ENCODE measurements at places on chromosomes 4 and X.

DNA sequence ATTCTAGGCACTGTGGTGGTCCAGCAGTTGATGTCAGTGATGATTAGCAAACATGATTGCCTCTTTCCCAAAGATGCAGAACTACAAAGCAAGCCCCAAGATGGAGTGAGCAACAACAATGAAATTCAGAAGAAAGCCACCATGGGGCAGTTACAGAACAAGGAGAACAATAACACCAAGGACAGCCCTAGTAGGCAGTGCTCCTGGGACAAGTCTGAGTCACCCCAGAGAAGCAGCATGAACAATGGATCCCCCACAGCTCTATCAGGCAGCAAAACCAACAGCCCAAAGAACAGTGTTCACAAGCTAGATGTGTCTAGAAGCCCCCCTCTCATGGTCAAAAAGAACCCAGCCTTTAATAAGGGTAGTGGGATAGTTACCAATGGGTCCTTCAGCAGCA lies 365.3 kb downstream of the MAPK10 start:
- DNase-seq, result no peak

GRCh38 chr4:55733932-55734331 lies 85.7 kb upstream of the EXOC1L start:
- DNase-seq, result peak; percentile 66

DNA sequence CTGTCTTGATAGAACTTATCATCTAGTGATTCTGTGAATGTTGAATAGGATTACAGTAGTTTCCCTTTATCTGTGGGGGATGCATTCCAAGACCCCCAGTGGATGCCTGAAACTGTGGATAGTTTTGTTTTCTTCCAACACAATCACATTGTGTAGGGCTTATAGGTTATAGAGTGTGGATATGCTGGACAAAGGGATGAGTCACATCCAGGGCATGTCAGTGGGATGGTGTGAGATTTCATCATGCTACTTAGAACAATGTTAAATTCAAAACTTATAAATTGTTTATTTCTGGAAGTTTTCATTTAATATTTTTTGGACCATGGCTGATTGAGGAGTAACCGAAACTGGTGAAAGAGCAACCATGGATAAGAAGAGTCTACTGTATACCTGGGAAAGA lies 432.3 kb upstream of the ATOH1 start:
- DNase-seq, result peak; percentile 44

GRCh38 chr4:76001700-76002099 lies 5.6 kb downstream of the CXCL9 start:
- DNase-seq, result no peak

- DNase-seq, result no peak
Measured at GRCh38 chr4:145928748-145929147, 9.9 kb downstream of the ZNF827 start.

- DNase-seq, result peak; percentile 7
Measured at GRCh38 chrX:132044953-132045352, 21.9 kb downstream of the STK26 start.

DNA sequence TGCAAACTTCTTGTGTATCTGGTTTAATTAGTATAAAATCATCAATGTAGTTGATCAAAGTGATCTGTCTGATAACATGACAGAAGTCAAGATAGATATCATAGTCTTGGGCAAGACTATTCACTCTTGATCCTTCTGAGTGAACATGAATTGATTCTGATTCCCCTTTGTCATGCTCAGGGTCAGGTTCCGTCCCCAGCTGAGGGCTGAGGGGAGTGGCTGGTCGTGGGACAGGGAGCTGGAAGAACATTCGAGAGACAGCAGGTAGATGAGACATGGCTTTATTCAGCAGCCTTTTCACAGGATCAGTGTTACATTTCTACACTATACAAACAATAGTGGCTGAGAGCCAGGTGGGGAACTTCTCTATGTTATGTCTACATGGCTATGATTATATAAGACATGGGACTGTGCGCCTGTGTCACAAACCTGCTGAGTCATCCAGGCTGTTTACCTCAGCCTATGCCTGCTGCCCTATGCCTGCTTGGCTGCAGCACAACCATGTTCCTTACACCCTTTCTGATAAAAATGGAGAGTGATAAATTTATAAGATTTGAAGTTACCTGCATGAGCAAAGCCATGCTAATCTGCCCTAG lies 586.9 kb upstream of the NR3C2 start:
- no peak for DNase-seq

GRCh38 chrX:2360731-2361130 lies 140.0 kb downstream of the DHRSX start:
- peak; percentile 92 for DNase-seq

GRCh38 chr4:43835869-43836268 lies 612.7 kb downstream of the KCTD8 start:
- DNase-seq, result no peak

DNA sequence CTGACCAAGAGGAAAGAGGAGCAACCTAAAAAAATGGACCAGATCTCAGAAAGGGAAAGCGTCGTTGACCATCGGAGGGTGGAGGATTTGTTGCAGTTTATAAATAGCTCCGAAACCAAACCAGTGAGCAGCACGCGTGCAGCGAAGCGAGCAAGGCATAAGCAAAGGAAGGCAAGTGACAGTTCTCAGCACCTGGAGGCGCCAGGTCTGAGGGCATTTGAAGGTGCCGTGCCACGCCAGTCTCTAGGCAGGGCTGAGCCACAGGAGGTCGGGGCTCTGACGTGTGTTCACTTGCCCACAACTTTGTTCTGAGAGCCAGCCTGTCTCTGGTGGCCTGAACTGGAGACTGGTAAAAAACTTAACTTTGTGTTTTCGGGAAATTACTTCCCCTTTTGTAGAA lies 59.7 kb downstream of the TNIP2 start:
- DNase-seq, result no peak

- DNase-seq, result no peak
Measured at GRCh38 chr4:118814058-118814457, 21.9 kb downstream of the SEC24D start.

DNA sequence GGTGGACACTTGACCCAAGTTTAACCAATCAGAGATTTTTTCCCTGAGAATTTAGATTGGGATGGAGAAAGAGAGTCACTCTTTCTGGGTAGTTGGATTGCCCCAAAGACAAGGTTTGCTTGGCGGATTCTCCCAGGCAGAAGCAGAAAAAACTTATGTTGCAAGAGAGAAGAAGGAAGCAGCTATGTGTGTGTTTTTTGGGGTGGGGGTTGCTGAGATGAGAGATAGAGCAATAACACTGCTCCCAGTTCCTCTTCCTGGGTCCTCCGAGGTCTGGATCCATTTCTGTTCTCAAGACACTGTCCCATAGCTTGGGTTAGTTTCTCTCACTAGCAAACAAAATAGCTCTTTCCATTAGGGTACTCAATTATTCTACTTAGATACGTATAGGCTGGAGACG lies 222.1 kb downstream of the STIM2 start:
- DNase-seq, result no peak

- DNase-seq, result no peak
Measured at GRCh38 chr4:79170077-79170476, 155.8 kb downstream of the NAA11 start.

DNA sequence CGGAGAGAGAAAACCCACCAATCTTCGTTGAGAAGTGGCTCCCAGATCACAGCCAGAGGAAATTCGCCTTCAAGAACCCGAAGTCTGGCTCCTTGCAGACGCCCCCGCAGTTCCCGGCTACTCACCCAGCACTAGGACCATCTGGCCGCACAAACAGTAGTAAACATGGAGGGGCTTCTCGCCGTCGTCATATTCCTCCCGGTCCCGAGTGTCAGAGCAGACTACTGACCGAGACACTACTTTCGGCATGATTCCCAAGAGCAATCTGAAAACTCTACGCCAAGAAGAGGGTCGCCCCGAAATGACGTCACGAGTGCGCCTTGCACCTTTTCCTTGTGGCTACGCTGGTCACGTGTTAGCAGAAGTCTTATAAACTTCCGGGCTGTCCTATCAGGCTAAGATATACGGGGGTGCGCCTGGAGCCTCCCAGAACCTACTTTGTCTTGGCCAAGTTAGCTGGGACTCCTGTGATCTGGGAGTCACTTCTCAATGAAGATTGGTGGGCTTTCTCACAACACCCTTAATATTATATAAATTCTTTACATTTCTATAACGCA lies at the start of gene STEEP1:
STEEP1 (minus strand) TSS at position 303 of the 557 bp plus-strand sequence; CDS start at position 249, 54 bp downstream.
- DNase-seq, result peak; percentile 82

- DNase-seq, result peak; percentile 16
Measured at GRCh38 chr4:33060674-33061542, 2340.7 kb downstream of the PCDH7 start.

- DNase-seq, result no peak
Measured at GRCh38 chrX:151771726-151772125, 37.2 kb downstream of the CNGA2 start.

- no peak for DNase-seq
Measured at GRCh38 chr4:88382621-88383020, 4.0 kb downstream of the HERC6 start.

DNA sequence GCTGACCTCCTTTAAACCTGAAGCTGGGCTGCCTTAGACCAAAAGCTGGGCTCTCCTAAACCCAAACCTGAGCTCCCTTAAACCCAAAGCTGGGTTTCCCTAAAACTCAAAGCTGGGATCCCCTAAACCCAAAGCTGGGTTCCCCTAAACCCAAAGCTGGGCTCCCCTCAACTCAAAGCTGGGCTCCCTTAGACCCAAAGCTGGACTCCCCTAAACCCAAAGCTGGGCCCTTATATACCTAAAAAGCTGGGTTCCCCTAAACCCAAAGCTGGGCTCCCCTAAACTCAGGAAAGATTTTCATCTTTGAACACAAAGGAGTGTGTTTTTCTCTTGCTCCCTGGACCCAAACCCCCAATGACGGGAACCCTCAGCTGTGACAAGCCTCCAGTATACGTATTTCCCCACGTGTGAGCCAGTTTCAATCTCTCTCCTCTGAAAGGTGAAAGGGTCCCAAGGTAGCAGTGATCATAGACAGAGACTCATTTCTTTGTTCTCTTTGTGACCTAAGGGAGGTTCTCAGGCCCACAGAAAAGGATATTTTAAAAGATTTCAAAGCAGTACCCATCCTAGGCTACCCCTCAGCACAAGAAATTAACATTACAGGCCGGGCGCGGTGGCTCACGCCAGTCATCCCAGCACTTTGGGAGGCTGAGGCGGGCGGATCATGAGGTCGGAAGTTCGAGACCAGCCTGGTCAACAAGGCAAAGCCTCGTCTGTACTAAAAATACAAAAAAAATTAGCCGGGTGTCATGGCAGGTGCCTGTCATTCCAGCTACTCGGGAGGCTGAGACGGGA lies 31.3 kb upstream of the ASMTL start:
- no peak for DNase-seq

DNA sequence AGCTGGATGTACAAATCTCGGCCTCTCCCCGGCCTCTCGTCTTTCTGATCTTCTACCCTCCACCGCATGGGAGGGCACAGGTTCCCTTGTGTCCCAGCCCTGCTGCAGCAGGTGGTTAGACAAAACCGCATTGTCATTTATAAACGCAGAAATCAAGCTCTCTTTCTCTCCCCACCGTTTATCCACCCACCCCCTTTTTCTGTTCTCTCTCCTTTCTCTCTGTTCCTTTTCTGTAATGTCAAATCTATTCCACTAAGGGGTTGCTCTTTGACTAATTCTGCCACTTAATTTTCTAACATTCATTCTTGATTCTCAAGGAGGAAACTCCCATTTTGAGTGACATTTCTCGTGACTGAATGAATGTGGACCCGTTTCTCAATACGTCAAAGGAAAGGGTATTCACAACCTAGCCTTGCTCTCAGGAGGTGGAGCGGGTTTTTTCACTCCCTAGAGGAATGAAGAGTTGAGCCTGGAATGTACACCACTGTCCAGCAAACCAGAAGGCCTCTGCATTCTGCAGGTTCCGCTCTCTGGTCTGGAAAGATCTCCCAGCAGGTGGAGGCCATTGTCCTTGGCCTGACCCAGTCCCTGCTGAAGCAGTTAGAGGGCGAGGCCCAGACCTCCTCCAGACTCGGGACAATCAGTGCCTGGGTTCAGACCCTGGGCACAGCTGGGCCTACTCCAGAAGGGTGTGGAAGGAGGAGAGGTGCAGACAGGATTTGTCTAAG lies 70.9 kb upstream of the ENPP6 start:
- no peak for DNase-seq

DNA sequence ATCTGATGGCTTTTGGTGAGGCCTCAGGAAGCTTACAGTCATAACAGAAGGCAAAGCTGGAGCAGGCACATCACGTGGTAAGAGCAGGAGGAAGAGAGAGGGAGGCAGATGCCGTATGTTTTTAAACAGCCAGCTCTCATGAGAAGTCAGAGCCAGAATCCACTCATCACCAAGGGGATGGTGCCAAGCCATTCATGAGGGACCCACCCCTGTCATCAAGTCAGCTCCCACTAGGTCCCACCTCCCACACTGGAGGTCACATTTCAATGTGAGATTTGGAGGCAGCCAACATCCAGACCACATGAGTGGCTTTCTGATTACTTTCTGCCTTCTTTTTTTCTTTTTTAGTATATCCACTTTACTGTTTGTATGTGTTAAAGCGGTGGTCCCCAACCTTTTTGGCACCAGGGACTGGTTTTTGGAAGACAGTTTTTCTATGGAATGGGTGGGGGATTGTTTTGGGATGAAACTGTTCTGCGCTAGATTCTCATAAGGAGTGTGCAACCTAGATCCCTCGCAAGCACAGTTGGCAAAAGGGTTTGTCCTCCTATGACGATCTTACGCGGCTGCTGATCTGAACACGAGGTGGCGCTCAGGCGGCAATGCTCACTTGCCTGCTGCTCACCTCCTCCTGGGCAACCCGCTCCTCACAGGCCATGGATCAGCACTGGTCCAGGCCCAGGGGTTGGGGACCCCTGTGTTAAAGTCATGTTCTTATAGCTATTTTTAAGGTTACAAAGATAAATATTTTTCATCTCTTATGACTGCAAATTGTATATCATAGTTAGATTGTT lies 61.7 kb downstream of the SLIT2 start:
- no peak for DNase-seq

DNA sequence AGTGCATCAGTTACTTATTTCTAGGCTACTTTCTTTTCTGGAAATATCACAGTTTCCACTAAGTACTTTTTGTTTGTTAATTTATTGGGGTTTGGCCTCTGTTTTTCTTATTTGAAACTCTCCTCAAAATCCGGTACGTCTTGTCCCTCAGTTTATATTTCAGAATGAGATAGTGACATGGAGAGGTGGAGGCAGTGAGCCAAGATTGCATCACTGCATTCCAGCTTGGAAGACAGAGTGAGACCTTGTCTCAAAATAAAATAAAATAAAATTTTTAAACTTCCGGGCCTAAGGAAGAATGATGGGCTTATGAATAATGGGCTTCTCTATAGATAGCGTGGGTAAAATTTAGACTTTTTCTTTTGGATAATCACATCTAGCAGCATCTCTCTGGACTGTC lies 567.8 kb downstream of the TRIML1 start:
- DNase-seq, result no peak

DNA sequence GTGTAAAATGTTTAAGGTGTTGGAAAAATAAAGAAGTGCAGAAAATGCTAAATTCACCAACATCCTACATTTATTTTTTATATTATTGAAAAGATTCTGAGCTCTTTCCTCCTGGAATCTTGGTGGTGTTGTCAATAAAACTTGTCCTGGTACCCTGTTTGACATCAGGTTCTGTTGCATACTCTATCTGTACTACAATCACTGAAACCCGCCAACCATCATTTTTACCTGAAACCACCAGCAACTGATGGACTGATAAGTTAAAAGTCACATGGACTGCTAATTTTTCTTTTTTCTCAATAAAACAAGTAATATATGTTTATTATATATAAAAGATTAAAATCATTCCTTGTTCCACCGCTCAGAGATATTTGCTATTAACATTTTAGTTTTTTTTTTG lies 23.4 kb downstream of the STAP1 start:
- DNase-seq, result no peak

GRCh38 chr4:37728064-37728463 lies 41.9 kb upstream of the RELL1 start:
- no peak for DNase-seq

- DNase-seq, result no peak
Measured at GRCh38 chr4:1014291-1015167, 3.1 kb downstream of the FGFRL1 start.

- DNase-seq, result no peak
Measured at GRCh38 chr4:43008793-43009192, 116.3 kb downstream of the GRXCR1 start.
